ENCODE measurements at places on chromosomes 3 and 15.

DNA sequence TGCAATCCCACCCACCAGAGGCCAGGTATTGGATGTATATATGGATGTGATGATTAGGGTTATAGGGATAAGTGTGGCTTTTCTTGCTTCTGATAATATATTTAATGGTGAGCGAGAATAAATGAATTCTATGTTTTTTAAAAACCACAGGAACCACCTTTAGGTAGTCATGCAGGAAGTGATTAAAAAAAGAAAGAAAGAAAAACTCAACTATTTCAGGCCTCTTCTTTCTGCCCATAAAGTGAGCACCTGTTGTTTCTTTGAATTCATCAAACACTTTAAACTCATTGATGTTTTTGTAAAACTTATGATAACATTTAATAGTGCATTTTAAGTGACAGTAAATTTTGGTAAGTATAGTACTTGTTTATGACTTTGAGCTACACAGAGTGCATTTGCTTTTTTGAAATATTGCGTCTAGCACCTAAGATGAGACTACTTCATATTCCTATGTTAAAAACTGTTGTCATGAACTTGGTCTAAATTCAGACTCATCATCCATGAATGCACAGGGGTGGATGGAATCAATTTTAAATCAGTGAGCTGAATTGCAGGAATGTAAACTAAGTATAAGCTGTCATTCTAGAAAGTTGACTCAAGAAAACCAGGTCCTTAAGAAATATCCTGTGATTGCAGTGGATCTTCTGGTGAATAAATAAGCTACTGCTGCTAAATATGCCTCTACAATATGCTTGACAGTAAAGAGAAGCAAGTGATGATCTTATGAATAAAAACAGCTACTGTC is 764.4 kb upstream of the NECTIN3 start:
- DNase-seq: no peak

- DNase-seq: no peak
Measured at GRCh38 chr3:137760341-137761098, 3.6 kb upstream of the SOX14 start.

DNA sequence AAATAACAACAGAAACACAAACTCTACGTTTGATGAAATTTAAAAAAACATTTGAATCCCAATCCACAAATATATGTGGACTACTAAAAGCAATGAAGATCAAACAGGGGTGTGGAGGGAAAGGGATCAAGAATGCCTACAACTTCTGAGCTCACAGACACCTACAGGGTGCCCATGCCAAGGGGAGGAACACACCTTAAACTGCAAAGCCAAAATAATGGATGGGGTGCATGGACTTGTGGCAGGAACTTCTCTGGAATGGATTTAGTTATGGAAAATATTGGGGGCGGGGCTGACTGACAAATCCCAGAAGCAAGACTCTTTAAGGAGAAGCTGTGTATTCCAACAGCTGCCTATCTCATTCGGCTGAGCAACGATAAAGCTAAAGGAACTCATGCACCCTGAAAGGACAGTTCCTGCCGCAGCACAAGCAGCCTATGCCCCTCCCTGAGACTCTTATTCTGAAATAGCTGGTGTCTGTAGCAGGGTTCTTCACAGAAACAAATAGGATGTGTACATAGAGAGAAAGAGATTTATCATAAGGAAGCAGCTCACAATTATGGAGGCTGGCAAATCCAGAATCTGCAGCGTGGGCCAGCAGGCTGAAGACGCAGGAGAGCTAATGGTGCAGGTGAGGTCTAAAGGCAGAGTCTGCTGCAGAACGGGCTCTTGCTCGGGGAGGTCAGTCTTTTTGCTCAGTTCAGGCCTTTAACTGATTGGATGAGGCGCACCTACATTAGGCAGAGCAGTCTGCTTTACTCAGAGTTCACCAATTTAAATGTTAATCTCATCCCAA is 24.5 kb upstream of the PLA2G4D start:
- DNase-seq: no peak

GRCh38 chr3:55524565-55525244 is 37.6 kb upstream of the WNT5A start:
- peak; percentile 63 for DNase-seq

- DNase-seq: no peak
Measured at GRCh38 chr3:38544926-38545325, 48.8 kb downstream of the EXOG start.

DNA sequence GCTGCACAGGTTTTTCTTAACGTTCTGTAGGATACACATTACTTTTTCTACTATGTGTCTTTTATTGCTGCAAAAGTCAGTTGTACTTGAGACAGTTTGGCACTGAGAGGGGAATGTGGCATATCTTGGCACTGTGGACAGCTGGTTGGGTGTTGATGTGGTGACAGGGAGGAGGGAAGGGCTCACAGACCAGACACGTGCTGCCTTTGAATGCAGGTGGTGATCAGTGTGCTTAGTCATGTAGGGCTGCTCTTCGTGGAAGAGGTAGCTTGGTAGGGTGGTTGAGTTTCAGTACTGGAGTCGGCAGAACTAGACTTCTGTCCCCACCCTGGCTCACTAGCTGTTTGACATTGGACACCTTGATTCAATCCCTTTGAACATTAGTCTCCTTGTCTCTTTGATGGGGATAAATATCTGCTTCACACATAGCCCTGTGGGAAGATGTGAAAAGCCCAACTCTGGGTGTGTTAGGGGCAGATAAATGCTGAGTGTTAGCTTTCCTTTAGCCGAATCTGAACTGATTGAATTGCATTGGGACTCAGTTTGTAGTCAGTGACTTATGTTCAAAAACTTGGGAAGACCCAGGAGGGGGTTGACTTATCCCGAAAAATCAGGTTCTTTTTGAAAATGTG is 108.4 kb downstream of the PTPRG start:
- no peak for DNase-seq

- DNase-seq: no peak
Measured at GRCh38 chr3:184306341-184306972, 7.4 kb downstream of the PSMD2 start.

GRCh38 chr3:152832046-152832445 is 2.9 kb upstream of the P2RY1 start:
- DNase-seq: no peak

DNA sequence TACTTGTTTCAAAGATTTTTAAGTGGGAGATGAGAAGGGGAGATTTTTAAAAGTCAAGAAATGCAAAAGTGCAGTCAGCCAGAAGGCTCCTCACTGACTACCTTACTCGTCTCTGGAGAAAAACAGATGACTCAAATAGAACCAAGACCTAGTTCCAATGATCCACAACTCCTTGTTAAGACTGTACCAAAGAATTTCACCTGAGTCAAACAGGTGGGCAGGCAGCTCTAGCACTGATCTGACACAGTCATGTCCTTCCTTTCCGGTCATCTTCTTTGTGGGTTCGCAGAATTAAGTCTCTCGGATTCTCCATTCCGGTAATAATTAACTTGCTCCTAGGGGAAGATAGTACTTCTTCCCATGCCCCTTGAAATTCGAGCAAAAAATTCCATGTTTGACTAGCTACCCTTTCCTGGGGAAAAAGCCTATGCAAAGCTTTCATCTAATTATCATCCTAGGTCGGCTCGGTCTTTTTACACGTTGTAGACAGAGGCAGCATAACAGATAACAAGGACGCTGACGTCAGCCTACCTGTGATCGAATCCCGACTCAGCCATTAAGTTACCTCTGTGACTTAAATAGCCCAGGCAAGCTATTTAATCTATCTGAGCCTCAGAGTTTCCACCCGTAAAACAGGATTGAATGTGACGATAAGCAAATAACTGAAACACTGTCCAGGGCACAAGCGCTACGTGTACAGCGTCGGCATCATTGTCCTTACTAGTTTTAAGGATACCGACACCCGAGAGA is 758 bp downstream of the SELENOK start:
- DNase-seq: peak; percentile 51

GRCh38 chr3:128083396-128083795 is 31.2 kb downstream of the SEC61A1 start:
- no peak for DNase-seq

DNA sequence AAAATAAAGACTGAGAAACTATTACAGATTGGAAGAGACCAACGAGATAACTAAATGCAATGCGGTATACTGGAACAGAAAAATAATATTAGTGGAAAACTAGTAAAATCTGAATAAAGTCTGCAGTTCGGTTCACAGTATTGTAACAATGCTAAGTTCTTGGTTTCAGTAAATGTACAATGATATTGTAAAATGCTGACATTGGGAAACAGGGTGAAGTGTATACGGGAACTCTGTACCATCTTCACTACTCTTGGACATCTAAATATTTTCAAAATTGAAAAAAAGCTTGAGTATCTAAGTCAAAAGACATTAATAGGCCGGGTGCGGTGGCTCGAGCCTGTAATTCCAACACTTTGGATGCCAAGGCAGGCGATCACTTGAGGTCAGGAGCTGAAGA is 120.9 kb upstream of the KCNMB2 start:
- no peak for DNase-seq

DNA sequence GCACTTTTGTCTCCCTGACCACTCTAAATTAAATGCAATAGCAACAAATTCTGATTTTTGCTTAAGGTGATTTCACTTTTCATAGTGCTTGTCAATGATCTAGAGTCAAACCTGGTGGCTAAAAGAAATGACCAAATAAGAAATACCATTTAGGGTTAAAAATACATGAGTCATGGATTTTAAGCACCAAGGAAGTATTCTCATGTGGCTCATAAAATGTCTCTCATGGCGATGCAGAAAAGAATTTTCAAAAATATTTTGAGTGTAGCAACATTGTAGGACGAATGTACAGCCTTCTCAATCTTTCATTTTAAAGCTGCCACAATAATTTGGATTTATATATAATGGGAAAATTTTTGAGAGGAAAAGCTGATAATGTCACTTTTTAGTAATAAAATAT is 193.6 kb downstream of the EPHA3 start:
- DNase-seq: no peak

DNA sequence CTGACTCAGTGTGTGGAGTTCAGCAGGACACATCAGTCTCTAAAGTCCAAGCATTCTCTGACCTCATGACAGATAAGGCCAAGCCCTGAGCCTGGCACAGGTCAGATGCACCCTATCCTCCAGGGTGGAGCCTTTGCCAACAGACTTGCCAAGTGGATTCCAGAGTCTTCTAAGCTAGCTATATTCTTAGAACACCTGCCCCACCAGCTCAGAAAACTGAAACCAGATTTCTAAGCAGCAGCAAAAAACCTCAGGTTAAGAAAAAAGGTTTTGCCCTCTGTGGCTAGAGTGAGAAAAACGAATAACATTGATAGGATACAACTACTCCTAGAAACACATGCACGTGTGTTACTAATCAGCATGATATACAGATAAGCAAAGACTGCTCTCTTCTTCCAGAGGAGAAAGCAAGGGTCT is 11.6 kb downstream of the RMDN3 start:
- no peak for DNase-seq

GRCh38 chr3:73094129-73094528 is 32.7 kb downstream of the EBLN2 start:
- no peak for DNase-seq

DNA sequence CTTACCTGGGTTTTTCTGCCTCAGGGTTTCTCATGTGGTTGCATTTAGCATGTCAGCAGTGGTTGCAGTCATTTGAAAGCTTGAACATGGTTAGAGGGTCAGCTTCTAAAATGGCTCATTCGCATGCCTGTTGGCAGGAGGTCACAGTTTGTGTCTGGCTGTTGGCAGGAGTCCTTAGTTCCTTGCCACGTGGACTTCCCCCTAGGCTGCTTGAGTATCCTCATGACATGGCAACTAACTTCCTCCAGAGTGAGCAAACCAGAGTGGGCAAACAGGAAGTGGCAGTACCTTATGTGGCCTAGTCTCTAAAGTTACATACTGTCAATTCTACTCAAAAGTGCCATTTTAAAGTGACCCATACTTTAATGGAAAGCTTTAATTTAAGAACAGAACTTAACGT is 3.4 kb upstream of the UNC13C start:
- no peak for DNase-seq

DNA sequence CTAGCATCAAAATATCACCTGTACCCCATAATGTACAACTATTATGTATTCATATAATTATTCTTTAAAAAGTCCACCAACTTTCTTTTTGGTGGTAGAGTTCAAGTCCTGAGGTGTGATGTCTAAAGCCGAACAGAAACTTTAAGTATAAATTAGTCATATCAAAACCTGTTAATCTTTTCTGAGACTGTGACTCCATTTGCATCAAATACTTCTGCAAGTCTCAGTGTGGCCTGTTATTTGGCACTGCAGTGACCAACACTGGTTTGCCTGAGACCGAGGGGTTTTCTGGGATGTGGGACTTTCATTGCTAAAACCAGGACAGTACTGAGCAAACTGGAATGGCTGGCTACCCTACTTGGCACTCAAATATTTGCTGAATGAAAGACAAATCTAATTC is 7.3 kb downstream of the NGLY1 start:
- no peak for DNase-seq

DNA sequence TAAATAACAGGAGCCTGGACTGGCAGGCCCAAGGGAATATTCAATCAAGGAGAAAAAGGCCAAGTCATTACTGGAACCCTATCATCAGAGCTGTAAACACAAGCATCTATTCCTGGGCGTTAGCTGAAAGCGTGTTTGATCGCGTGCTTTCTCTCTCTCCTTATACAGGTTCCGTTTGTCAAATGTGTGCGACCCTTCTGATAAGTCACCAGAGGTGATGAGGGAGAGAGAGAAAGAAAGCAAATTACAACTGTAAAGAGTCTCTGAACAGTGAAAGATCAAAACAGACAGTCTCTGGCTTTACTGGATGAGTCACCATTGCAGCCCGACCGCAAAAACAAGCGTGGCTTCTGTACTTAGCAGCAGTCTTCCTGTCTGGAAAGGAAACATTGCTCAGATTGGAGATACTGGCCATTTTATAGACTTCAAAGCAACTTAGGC is 39.5 kb upstream of the TPRG1 start:
- peak; percentile 80 for DNase-seq

GRCh38 chr15:43316971-43317346 is 13.4 kb downstream of the LCMT2 start:
- DNase-seq: no peak

DNA sequence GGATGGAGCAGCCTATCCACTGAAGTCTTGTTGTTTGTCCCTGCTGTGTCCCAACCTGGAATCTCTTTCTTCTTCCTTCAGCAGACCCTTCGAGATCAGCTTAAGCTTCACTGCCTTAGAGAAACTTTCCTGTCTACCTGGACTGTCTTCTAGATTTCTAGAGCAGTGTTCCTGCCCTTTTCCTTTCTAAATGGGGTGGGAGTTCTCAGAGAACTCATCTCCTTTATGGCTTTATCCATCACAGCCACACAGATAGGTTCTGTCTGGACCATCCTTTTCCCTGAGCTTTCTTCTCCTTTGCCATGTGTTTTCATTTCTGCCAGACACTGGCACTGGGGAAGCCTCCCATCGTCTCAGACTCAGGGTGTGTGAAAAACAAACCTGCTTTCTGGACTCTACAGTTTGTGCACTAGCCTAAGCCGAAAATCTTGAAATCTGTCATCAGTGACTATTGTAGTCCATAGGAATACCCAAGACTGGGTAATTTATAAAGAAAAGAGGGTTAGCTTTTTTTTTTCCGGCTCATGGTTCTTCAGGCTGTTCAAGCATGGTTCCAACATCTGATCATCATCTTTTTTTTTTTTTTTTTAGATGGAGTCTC is 177.5 kb downstream of the PGPEP1L start:
- no peak for DNase-seq

All from kidney glomerular epithelial cell (primary cell).